Dermis microvascular lymphatic vessel endothelial cell (primary cell): ENCODE measurements at places on chromosomes 6 and 20.

GRCh38 chr20:54344832-54345231 lies 130.6 kb upstream of the DOK5 start:
- DNase-seq = no peak

GRCh38 chr20:58699623-58700107 lies 7.1 kb downstream of the NPEPL1 start:
- DNase-seq = no peak

- no peak for DNase-seq
These were observed 912.1 kb downstream of the PHF3 start for GRCh38 chr6:64547594-64548268.

GRCh38 chr6:38517005-38517404 lies 122.7 kb downstream of the BTBD9 start:
- peak; percentile 45 for DNase-seq

- no peak for DNase-seq
These were observed 125.5 kb downstream of the ANKRD60 start for GRCh38 chr20:58102744-58103516.

DNA sequence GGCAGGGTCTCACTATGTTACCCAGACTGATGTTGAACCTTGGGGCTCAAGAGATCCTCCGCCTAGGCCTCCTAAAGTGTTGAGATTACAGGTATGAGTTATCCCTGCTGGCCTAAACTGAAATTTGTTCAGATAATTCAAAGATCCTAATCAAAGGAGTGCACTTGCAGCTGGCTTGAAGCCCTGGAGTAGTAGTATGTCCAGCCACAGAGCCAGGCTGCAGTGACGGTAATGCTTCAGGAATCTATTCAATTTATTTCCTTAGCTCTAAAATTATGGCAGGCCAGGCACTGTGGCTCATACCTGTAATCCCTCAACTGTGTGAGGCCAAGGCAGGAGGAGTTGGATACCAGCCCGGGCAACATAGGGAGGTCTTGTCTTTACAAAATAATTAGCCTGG lies 1.4 kb upstream of the DDX43 start:
- no peak for DNase-seq

- DNase-seq = no peak
These were observed 6.7 kb upstream of the KHDC1L start for GRCh38 chr6:73231986-73232391.

GRCh38 chr6:75281653-75282052 lies 2.9 kb downstream of the TMEM30A start:
- no peak for DNase-seq

- peak; percentile 73 for DNase-seq
These were observed 67.9 kb downstream of the NCOA7 start for GRCh38 chr6:125858427-125859320.

- DNase-seq = peak; percentile 93
These were observed 106.5 kb downstream of the ATP9A start for GRCh38 chr20:51661609-51662178.

DNA sequence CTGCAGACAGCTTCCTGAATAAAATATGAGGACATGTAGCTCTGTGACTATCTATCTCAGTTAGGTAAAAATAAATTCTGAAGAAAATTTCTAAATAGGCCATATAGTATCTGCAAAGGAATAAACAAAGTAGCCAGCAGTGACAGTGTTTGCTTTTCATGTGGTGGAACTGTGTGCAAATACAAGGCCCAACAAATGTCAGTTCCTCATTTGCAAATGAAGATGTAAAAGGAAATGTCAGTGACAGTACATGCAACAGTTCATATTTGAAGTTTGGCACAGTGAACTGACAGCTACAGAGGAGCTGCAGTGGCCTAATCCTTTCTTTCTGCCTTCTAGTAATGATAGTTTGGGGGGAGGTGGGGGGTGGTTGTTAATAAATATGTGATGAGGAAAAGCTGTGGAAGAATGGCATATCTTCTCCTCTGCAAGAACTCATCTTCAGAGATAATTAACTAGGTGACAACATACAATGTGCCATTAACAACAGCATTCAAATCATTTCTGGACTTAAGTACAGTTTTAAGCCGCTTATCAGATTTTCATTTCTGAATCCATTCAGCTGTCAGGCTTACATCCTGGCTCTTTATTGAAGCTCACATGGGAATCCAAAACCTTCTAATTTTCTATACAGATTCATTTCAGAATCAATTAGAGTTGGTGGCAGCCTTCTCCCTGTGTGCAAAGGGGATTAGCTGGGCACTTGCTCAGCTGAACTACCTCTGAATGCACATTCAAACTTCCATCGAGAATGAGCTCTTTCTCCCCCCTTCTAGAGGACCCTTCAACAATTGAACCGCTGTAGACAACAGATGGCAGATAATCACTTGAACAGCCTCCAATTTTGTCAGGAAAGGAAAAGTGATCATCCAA lies 1059.0 kb upstream of the EPHA7 start:
- no peak for DNase-seq

- no peak for DNase-seq
These were observed 31.1 kb downstream of the BRPF3 start for GRCh38 chr6:36227379-36228228.

DNA sequence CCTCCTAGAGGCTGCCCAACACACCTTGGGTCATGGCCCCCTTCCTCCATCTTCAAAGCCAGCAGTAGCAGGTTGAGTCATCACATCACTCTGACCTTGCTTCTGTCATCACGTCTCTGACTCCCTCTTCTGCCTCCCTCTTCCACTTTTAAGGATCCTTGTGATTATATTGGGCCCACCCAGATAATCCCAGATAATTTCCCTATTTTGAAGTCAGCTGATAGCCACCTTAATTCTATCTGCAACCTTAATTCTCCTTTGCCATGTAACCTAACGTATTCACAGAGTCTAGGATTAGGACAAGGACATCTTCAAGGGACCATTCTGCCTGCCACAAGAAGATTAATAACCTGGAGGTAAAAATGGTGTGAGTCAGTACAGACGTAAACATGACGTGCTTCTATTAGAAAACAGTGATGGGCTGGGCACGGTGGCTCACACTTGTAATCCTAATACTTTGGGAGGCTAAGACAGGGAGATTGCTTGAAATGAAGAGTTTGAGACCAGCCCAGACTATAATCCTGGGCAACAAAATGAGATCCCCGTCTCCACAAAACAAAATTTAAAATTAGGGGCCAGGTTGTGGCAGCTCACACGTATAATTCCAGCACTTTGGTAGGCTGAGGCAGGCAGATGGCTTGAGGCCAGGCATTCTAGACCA lies 3.3 kb downstream of the ZSWIM3 start:
- DNase-seq = no peak

- no peak for DNase-seq
These were observed 157.4 kb downstream of the JARID2 start for GRCh38 chr6:15403094-15403755.

DNA sequence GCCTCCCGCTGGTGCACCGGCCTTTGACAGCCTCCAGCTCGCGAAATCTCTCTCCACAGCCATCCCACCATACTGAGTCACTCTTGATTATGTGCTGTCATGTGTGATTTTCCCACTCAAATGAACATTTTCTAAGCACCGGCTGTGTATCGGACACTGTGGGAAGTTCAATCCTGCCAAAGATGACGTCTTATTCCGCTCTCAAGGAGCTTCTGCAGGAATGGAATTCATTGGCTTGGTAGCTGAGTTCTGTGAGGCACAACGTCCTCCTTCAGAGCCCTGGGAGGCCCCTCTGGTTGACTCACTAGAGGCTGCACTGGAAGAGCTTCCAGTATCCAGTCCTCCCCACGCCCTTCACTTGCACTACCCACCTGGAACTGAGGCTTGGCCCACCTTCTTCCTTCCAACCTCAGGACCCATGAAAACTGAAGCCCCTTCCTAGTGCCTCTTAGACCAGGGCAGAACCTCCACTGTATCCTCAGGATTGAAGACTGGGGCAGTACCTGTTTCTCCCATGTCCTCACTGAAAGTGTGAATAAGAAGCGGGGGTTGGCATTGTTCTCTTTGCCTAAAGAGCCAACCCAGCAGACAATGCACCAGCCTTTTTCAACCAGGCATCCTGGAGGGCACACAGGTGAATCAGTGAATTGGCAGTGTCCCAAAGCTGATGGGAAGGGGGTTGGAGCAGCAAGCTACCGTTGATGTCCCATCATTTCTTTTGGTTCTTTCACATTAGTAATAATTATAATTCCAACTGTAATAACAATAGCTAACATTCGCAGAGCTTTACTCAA lies 1.7 kb downstream of the UNC5CL start:
- DNase-seq = no peak

DNA sequence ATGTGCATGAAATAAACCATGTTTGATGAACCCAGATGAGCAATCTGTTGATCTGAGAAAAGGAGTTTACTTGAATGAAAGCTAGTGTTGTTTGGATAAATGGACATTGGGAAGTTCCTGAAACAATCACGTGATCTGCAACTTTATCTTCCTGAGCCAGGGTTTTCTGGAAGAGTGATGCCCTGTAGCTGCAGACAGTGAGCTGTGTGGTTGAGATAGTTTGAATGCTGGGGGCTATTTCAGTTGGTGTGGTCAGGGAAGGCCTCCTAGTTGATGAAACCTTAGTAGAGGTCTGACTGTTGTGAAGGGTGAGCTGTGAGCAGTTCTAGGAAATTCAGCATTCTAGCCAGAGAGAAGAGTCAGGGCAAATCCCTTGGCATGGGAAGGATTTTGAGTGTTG lies 643.7 kb downstream of the UTRN start:
- DNase-seq = no peak

DNA sequence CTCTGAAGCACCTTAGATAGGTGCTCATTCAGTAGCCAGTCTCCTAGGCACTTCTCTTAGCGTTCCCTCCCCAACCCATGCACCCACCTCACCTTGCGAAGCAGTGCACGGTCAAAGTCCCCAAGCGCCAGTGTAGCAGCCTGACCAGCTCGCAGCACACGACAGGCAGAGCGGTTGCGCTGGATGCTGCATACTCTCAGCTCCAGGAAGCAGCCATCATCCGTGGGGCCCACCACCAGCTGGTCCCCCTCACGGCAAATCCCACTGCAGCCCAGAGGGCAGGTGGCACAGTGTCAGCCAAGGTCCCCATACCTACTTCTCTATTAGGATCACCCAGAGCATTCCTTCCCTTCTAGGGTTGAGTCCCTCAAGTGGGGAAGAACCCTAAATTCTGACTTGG lies 6.5 kb downstream of the GTPBP2 start:
- DNase-seq = no peak

GRCh38 chr20:51077686-51078060 lies 54.8 kb upstream of the KCNG1 start:
- no peak for DNase-seq

DNA sequence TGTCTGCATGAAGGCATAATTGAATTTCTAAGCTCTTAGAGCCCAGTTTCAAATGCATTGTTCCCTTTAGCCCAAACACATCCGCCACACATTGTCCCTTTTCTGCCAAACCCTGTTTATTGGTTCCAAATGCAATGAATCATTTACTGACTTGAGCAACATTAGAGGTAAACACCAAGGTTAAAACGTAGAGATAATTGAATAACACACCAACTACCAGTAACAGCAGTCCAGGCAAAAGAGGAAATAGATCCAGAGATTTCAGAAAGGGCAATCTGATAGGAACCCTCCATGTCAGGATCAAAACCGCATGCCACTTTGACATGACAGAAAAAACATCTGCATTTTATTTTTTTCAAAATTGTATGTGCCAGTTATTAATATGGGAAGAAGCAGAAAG lies 114.8 kb downstream of the PKHD1 start:
- no peak for DNase-seq

DNA sequence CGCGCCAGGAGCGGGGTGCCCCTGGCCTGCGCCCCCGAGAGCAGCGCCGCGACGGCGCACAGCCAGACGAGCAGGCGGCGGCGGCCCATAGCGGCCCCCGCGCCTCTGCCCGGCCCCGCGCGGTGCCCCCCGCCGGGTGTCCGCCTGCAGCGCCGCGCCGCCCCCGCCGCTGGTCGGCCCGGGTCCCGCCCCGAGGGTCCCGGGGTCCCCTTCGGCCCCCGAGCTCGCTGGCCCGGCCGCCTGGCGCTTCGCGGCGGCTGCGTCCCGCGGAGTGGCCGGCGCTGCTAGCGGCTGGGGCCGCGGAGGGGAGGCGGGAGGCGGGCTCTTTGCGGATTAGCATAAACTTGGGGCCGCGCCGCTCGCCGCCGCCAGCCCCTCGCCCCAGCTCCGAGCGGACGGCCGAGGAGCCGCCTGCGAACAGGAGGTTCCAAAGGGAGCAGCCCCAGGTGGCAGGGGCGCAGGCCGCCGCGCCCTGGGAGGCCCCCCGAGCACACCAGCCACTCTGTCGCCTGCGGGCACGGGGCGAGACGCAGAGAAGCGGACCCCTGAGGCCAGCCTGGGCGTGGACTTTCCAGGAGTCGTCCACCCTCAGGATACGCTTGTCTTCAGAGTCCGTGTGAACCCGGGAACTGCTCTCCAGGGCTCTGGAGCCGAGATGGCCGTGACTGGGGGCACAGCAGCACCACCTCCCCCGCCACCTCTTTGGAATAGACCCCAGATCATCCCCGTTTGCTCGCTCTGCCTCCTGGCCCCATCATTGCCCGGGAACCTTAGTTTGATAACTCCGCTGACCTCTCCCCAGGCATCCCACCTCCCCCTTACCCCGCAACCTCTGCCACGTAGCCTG lies at the start of gene EMILIN3:
TSS of gene EMILIN3 (minus strand) at position 273 of the 847 bp plus-strand sequence. CDS start at position 89, 184 bp downstream.
- no peak for DNase-seq

- DNase-seq = no peak
These were observed 125.0 kb downstream of the ZDHHC14 start for GRCh38 chr6:157505912-157506491.

- DNase-seq = no peak
These were observed 45.7 kb upstream of the NEDD9 start for GRCh38 chr6:11278207-11278559.
